ENCODE measurements at places on chromosomes 6 and 20.

- no peak for DNase-seq
These were observed 125.3 kb upstream of the DST start for GRCh38 chr6:56767892-56768531.

GRCh38 chr6:17959302-17959701 is 28.1 kb downstream of the KIF13A start:
- no peak for DNase-seq

DNA sequence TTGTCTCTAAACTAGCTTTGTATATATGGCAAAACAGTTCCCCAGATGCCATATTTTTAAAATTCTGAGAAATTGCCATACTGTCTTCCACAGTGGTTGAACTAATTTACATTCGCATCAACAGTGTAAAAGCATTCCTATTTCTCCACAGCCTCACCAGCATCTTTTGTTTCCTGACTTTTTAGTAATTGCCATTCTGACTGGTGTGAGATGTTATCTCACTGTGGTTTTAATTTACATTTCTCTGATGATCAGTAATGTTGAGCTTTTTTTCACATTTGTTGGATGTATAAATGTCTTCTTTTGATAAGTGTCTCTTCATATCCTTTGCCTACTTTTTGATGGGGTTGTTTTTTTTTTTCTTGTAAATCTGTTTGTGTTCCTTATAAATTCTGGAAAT is 1222.7 kb upstream of the CITED2 start:
- no peak for DNase-seq

DNA sequence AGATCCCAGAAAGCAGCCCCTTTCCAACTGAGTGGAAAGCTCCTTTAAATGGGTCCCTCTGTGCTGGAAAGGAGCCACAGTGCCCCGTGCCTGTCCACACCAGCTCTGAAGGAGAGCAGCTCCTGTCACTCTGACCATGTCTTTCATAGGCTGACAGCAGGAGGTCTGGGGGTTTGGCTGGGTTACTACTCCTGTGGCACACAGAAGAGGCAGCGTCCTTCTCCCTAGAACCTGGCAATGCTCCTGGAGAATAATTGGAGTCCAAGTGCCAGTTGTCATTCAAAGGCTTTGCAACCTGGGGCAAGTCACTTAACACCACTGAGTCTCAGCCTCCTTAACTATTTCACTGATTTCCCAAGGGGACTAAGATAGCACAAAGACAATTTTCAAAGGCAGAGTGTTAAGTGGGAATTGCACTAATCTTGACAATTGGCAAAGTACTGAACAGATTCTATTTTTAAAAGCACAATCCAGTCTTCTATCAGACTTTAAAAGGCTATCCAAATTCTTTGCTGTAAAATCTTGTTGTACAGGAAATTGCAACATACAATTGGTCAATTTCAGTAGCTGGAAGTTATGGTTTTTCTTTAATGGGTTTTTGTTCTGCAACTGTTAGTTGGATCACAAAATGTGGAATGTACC is 457.2 kb downstream of the KIF16B start:
- no peak for DNase-seq

GRCh38 chr6:113882336-113883022 is 25.3 kb downstream of the MARCKS start:
- DNase-seq = no peak

- no peak for DNase-seq
These were observed 71.2 kb downstream of the TIAM2 start for GRCh38 chr6:155066361-155066760.

- no peak for DNase-seq
These were observed 125.5 kb downstream of the PHACTR1 start for GRCh38 chr6:12842114-12842513.

- no peak for DNase-seq
These were observed 24.3 kb upstream of the LSM14B start for GRCh38 chr20:62097881-62098407.

DNA sequence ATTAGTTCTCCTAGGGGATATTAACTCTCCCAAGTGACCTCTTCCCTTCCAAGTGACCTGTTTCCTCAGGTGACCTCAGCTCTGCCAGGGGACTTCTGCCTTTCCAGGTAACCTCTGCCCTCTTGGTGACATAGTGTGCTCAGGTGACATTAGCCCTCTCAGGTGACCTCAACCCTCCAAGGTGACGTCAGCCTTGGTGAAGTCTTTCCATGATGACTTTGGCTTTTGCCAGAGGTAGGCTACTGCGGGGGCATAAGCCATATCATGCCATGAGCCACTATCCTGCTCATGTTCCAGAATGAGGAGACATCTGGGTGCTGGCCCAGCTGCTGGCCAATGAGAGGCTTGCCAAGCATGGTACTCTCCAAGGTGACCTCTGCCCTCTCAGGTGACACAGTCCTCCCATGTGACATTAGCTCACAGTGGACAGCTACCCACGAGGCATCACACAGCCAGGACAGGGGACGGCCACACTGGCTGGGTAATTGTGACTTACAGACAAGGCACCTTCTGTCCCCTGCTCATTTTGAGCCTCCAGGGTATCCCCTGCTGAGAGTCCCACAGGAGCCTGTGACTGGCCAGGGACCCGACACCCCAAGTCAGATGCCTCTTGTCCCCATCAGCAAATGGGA is 31.1 kb downstream of the UBD start:
- no peak for DNase-seq

GRCh38 chr6:108002365-108003221 is 44.6 kb upstream of the SEC63 start:
- no peak for DNase-seq

GRCh38 chr6:158538741-158539140 is 21.1 kb upstream of the TMEM181 start:
- DNase-seq = no peak

DNA sequence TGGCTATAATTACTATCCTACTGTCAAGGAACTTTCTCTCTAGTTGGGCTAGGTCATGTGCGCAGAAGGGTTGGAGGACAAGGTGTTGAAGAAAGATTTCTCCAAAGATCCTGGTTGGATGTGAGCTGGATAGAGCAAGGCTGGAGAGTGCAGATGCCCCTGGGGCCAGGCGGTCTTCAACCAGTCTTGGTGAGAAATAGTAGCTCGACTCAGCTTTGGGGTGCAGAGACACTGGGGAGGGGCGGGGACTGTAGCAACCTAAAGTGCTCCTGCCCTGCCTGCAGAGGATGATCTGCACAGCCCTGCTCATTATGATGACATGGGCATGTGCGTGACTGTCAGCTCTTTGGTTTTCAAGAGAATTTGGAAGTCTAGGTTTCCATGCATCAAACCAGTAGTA is 35.9 kb downstream of the PHACTR3 start:
- DNase-seq = no peak

DNA sequence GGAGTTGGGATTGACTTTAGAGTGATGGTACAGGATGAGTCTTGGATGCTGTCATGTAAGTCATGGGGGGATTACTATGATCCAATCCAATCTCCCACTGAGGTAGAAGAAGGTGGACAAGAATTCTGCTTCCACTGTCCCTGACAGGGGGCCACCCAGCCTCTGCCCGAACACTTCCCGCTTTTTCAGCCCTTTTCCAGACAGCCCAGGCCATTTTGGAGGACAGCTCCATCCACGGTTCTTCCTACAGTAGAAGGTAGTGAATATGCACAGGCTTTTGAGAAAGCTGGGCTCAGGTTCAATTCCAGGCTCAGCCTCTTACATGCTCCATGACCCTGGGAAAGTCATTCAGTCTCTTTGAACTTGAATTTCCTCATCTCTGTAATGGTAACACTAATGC is 31.0 kb downstream of the TRERF1 start:
- no peak for DNase-seq

DNA sequence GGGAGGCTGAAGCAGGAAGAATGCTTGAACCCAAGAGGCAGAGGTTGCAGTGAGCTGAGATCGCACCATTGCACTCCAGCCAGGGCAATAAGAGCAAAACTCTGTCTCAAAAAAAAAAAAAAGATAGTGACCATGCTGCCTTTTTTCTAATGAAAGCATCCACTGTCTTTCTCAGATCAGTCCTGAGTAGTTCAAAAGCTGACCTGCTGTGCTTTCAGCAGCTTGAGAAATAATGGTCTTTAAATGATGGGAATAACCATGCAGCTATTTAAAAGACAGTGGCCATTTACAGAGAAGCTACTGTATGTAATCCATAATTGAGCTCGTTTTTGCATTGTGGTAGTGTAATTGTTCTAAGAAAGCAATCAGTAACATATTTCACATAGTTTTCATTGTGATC is 36.1 kb downstream of the DSTN start:
- DNase-seq = no peak
